ENCODE measurements at places on chromosomes 16 and 17. TPM values are rescaled to one million over a fixed set of nuclear protein-coding genes. Genes with fewer than 3 reads are reported as not detected.

DNA sequence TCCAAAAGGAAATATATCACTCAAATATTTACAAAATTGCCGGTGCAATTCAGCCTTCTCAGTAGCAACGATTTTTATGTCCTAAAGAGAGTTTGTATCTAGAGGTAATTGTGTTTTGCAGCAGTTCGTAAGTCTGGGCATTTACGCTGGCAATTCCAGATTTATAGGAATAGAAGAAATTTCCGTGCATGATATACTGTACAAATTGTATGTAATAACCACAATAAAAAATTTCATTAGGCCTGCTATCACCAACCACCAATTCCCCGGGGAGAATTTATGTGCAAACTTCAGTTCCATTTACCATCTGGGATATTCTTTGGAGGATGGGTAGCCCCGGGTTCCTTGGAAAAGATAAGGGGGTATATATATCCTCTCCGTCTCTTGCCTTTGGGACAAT is 401.5 kb downstream of the TMEM114 start:
- DNase-seq, result no peak

- DNase-seq, result no peak
These were observed 3.6 kb upstream of the ITGA3 start for GRCh38 chr17:50052241-50052796.

GRCh38 chr17:48176471-48176855 is 68.9 kb downstream of the SNX11 start:
- DNase-seq, result no peak

Gene ASPA
- 0.06 TPM for total RNA-seq

- no peak for DNase-seq
These were observed 66.6 kb downstream of the CNTNAP4 start for GRCh38 chr16:76343769-76344168.

GRCh38 chr16:2919511-2920255 is 8.0 kb downstream of the FLYWCH1 start:
- DNase-seq, result no peak

- DNase-seq, result no peak
These were observed 270.2 kb upstream of the CPHXL start for GRCh38 chr16:75996491-75996890.

Gene EME1
- total RNA-seq, result 13.2 TPM

Gene ATAD5
- 8.4 TPM for total RNA-seq

Gene C17orf58
- total RNA-seq, result 13.8 TPM
